GM20000 (cell line): ENCODE measurements at places on chromosomes 7 and 10.

DNA sequence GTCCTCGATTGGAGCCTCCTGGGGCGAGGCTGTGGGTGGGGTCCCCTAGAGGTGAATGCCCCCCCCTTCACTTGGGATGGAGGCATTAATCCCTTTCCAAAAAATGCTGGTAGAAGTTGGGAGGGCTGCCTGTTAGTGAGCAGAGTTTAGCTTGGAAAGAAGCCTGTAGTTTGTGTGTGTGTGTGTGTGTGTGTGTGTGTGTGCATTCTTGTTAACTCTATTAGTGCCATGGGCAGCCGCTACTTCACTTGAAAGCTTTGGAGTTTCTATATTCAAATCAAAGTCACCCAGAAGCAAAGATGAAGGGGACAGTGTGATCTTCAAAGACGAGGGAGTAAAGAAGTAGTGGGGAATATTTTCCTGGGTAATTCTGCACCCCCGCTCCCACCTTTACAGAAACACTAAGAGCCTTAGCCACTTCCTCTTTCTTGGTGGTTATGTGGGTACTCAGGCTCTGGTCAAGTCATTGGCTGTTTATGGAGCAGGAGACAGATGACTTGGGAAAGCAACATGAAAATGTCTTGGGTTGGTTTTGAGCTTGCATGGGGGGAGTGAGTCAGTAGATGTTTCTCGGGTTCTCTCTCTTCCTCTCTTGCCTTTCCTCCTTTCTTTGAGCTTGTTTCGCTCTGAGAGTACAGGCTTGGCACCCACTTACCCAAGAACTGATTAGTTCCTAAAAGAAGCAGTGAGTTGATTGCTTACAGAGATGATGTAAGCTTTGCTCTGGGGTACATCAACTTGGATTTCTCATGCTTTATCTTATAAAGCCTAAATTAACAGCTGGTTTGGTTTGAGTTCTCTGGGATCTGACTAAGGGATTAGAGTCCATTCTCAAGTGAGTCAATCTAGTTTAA, 35.9 kb downstream of the TCF7L2 start:
- no peak for DNase-seq

DNA sequence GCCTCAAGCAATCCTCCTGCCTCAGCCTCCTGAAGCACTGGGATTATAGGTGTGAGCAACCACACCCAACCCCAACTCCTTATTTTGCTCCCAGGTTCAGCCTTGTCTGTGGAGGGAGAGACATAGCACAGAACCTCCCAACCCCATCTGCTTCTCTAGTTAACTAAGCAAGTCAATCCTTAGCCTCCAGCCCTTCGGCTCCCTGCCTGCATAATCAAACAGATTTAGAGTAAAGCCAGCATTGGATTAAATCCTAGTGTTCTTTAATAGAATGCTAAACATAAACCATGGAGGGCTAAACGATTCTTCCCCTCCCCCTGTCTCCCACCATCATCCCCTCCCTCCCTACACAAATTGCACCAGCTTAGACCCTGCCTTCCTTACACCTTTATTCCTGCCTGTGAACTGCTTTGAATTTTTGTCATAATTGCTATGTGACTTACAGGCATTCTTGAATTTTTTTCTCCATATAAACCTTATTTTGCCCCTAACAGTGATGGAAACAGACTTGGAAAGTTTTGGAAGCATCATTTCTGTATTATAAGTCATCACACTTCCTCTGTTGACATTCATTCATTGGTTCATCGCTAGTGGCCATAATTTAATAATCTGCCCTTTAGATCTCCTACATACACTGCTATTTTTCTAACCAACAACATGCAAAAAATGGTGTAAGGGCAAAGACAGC, 72.6 kb upstream of the TOMM7 start:
- no peak for DNase-seq

GRCh38 chr10:30093303-30093950, 34.0 kb upstream of the JCAD start:
- no peak for DNase-seq

- DNase-seq, result peak; percentile 7
Observed at GRCh38 chr7:70303309-70303708, 705.0 kb downstream of the AUTS2 start.

- DNase-seq, result peak; percentile 16
Observed at GRCh38 chr10:110273474-110273873, 31.2 kb downstream of the SMNDC1 start.

- no peak for DNase-seq
Observed at GRCh38 chr7:124603066-124603465, 162.5 kb downstream of the GPR37 start.

- no peak for DNase-seq
Observed at GRCh38 chr10:84423719-84424118, 95.3 kb downstream of the CCSER2 start.

DNA sequence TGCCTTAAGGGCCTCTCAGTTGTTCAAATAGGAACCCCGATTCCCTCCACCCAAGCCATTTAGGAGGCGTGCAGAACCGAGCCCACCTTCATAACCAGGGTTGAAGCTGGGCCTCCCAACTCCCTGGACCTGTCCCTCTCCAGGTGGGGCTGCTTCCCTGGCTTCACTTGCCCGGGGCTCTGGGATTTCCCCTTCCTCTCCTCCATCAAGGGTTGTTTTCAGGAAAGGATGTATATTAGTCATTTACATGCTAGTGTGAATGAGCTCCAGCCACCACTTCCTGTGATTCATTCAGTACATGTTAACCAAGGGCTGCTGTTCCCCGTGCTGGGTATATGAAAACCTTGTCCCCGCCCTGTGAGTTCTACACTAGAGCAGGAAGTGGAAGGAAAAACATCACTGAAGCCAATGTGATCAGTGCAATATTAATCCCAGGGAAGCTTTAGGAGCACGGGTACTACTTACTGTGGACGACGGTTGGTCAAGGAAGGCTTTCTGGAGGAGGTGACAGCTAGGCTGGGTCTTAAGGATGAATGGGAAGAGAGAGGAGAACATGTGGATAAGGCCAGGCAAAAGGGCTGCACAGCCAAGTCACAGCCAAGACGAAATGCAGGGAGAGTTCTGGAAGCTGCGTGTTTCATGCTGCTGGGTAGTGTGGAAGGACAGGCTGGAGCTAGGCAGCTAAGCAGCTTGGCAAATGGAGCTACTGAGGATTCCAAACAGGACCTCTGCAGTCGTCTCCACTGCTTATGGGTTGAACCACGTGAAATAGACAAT, 150.1 kb upstream of the SHH start:
- no peak for DNase-seq

GRCh38 chr7:116629051-116629463, 42.9 kb upstream of the MET start:
- DNase-seq, result no peak

GRCh38 chr10:86648704-86649427, 5.5 kb upstream of the OPN4 start:
- no peak for DNase-seq

DNA sequence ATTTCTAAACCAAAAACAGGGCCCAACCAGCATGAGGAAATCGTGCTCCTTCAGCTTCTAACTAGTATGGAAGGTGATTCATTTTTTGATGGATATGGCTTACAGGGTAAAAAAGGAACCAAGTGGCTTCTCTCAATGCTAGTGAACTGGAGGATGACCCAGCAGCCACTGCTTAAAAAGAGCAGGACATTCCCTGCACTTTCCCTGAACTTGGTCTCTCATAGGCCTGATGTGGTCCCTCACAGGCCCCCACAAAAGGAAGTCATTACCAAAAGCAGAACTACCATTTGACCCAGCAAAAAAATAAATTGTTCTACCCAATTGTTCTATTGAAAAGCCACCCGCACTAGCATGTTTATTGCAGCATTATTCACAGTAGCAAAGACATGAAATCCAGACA, 188.8 kb downstream of the CALN1 start:
- DNase-seq, result no peak

GRCh38 chr10:124014416-124015154, 78.8 kb downstream of the CHST15 start:
- no peak for DNase-seq

GRCh38 chr7:150357270-150357669, 11.4 kb upstream of the REPIN1 start:
- DNase-seq, result no peak

GRCh38 chr7:63067897-63068585, 930.6 kb upstream of the ZNF722 start:
- DNase-seq, result no peak

GRCh38 chr10:129531195-129531968, 64.3 kb downstream of the MGMT start:
- no peak for DNase-seq

GRCh38 chr7:977326-978048, 2.1 kb upstream of the COX19 start:
- DNase-seq, result peak; percentile 73

- DNase-seq, result no peak
Observed at GRCh38 chr7:158650821-158651225, 53.8 kb downstream of the NCAPG2 start.

GRCh38 chr7:106021151-106022067, 58.3 kb downstream of the CDHR3 start:
- no peak for DNase-seq

GRCh38 chr10:75234683-75235374, 928 bp downstream of the COMTD1 start:
- DNase-seq, result no peak

DNA sequence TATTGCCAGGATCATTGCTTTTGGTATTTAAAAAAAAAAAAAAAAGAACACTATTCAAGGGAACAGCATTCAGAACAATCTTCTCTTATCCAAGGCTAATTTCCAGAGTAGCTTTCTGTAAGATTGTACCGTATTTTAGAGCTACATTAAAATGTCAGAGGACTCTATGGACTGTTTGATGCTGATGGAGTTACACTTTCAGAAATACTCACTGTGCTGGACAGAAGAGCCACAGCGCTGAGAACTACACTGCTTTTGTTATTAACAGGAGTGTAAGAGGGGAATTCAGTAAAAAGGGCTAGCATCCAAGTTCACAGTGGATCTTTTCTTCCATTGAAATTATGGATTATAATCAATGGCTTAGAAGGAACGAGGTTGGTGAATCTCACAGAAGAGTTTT, 247.7 kb downstream of the AHR start:
- DNase-seq, result no peak

- DNase-seq, result peak; percentile 61
Observed at GRCh38 chr7:100465702-100466311, 1.7 kb upstream of the SPACDR start.

DNA sequence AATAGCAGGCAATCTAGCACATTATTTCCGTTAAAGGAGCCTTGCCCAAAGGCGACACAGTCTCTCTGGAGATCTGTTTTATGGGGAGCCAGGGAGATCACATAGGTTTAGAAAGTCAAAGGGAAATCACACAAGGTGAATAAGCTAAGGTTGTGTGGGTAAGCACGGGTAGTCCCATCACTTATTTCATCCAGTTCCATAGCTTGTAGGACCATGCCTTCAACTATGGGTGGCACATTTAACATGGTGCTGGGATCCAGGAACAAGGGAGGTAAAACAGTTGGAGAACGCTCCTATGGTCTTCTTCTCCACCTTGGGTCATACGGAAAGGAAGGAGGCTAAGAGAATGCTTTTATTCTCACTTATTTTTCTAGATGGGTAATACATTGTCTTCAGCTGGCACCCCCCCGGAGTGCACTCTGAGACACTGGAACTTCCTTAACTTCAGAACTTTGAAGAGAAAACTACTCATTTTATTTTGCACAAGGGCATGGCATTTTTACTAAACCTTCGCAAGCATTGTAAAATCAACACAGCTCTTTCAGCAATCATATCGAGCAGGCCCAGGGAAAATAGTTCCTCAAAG, 435.4 kb downstream of the KIF20B start:
- no peak for DNase-seq

DNA sequence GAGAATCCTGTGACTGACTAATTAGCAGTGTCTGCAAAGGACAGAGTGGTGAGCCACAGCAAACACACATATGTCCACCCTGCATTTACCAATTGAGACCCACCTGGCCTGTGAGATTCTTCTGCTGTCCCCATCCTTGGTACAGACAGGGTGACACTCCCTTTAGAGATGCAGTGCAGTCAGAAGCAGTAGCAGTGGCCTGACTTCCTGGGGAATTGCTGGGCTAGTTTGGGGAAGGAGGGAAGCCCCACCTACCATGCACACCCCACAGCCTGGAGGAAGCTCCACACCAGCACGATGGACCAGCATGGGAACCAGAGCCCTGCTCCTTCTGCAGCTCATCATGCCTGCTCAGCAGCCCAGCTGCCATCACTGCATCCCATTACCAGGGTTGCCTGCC, 924.9 kb upstream of the ZNF722 start:
- DNase-seq, result no peak

GRCh38 chr10:104435822-104436221, 82.2 kb downstream of the CFAP58 start:
- no peak for DNase-seq

DNA sequence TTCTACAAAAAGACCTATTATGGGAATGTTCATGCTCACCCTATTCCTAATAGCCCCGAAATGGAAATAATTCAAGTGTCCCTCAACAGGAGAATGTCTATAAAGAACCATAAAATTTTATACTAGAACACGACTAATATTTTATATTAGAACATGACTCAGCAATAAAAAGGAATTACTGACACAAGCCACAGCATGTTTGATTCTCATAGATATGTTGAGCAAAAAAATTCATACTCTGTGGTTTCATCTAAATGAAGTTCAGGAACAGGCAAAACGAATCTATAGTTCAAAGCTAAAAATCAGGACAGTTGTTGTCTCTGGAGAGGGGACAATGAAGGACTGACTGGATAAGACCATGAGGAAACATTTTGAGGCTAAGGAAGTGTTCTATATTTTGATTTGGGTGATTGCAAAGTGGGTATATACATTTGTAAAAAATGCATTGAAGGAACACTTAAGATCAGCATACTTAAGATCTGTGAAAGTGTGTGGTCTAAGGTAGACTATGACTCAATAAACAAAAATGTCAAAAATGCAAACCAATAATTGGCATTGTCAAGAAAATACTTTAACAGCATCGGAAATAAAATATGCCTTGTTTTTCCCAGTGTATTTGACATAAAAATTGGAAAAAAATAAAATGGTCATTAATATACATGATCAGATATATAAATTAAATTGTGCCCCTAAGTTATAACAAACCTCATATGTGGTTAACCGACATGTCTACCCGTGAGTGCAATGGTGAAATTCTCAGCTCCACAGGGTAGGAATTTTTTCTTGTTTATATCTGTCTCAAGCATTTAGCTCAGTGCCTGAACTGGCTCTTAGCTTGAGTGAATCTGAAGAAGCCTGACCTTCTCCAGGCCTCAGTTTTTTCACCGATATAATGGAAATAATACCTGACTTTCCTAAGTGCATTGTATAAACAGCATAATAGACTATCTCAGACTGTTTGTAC, 124.9 kb upstream of the CTTNBP2 start:
- no peak for DNase-seq

DNA sequence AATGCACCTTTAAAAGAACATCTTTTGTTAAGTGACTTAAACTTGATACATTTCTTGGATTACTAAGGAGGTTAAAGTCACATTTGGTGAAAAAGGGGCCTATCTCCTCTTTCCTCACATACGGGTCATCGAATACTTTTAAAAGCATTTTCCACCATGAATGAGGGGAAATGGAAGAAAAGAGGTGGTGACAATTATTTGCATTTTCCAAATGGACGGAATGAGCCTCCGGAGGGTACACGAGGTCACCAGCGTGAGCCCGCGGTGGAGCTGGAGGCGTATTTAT, 1.0 kb upstream of the BMPR1A start:
- no peak for DNase-seq

- DNase-seq, result no peak
Observed at GRCh38 chr7:17347401-17347800, 48.9 kb downstream of the AHR start.
